ENCODE measurements at places on chromosomes 11 and 22.

GRCh38 chr22:25048071-25048470, 95.6 kb downstream of the KIAA1671 start:
- DNase-seq: no peak

DNA sequence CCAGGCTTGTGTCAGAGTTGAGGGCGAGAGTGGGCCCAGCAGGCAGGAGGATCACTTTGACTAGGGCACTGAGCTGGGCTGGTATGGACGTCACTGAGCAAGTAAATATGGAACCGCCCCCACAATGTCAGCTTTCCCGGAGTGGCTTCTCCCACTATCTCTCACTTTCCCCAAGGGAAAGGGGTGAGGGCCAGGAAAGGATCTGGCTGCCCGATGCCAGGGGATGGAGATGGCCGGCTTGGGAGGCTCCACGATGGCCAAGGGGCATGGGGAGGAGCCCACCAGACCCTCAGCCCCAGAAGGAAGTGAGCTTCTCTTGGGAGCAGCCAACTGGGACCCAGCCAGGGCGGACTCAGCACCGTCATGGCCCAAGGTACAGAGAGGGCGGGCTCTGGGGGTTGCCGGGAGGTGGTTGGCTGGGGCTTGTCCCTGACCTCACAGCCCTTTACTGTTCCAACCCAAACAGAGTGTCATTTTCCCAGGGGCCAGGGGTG, 8.7 kb downstream of the PRDM11 start:
- no peak for DNase-seq

- no peak for DNase-seq
Observed at GRCh38 chr22:31935961-31936635, 8.2 kb upstream of the YWHAH start.

GRCh38 chr11:57819252-57819979, 57.8 kb downstream of the CTNND1 start:
- DNase-seq: no peak

- peak; percentile 38 for DNase-seq
Observed at GRCh38 chr11:24585192-24585591, 88.3 kb downstream of the LUZP2 start.

DNA sequence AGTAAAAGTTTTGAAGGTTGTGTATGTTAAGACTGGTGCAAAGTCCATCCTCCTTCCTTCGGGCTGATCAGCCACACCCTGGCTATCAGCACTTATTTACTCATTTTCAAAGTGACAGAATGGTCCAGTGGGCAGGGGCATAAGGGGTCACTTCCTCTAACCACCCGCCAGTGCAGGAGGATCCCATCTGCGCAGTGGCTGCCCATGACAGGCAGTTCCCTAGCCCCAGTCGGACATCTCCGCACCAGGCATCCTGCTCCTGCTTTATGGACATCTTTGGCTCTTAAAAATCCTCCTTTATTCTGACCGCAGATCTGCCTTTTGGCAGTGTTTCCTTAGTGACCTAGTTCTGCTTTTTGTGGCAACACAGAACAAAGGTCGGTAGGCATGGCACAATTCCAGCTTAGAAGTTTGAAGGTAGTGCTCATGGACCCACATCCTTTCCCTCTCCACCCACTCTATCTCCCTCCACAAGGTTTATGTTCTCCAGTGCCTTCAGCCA, 55.9 kb downstream of the BMAL1 start:
- no peak for DNase-seq

DNA sequence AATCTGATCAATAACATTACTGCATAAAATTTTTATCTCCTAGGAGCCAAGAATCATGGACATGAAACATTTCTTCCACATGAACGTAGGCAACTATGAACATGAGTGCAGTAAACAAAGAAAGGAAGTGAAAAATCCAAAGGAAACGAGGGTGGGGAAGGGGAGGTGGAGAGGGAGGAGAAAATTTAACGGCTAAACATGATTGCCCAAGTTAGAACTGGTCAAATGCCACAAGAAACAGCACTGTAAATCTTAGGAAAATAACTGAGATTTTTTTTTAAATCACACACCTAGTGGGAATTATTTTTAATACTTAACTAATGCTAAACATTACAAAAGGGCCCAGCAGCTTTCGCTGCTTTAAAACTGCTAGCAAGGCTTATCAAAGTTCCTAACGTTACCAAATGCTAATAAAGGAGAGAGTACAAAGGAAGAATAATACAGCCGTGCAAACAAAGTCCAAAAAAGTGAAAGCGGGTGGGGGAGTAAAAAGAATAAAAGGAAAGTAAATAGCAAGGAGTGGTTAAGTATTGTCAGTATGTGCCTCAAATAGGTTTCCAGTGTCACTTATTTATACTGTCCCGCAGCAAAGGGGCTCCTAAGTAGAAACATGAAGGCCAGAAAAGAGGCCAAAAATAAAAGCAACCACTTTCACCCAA, 13.7 kb downstream of the NARS2 start:
- peak; percentile 45 for DNase-seq

GRCh38 chr11:15136166-15136565, 21.4 kb downstream of the INSC start:
- DNase-seq: no peak

GRCh38 chr11:94175535-94175934, 46.9 kb downstream of the PANX1 start:
- DNase-seq: peak; percentile 92

GRCh38 chr22:40726514-40726913, 47.2 kb downstream of the MCHR1 start:
- DNase-seq: peak; percentile 28

- DNase-seq: no peak
Observed at GRCh38 chr11:3120071-3120792, 44.9 kb downstream of the OSBPL5 start.

DNA sequence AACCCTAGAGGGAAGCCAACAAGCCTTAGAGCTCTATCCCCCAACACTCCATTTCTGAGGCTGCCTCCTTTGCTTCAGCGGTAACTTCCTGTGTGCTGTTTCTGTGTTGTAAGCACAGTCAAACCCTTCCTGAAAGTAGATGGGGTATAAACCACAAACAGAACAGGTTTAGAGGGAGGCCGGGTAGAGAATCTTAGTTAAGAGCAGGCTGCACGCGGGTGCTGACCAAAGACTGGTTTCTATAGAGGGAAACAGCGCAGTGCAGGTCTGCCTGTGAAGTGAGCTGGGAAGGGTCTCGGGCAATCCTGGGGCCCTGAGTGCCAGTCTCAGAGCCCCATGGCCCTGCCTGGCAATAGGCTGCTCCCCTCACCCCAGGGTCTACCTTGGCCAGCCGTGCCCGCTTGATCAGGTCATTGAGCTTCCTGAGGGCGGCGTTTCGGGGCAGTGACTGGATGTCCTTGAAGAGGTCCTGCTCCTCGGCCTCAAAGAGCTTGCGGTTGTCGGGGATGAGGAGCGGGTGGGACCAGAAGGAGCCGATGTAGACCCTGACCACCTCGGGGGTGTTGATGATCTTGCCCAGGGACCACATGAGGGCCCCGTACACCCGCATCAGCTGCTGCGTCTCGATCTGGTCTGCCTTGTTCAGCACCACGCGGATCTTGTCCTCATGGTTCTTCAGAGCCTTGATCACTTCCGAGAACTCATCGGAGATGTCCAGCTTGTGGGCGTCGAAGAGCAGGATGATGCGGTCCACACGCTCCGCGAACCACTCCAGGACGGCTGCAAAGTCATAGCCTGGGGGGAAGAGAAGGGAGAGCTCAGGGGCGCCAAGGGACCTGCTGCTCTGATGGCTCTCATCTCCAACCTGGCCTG, 15.3 kb upstream of the CDC42BPG start:
- no peak for DNase-seq
